Urothelium cell line (cell line): ENCODE measurements at places on chromosomes 11 and 22.

GRCh38 chr11:58676563-58677135 is 54.2 kb downstream of the CNTF start:
- no peak for DNase-seq

DNA sequence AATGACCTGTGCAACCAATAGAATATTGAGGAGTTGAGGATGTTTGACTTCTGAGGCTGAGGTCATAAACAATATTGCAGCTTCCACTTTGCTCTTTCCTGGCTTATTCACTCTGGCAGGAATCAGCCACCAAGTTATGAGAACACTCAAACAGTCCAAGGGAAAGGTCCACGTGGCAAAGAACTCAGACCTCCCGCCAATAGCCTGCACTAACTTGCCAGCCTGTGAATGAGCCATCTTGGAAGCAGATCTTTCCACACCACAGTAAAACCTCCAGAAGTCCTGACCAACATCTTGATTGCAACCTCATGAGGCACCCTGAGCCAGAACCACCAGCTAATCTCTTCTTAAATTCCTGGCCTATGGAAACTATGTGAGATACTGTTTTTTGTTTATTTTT is 22.7 kb upstream of the PICALM start:
- DNase-seq: no peak

- DNase-seq: no peak
These were observed 449 bp downstream of the PIDD1 start for GRCh38 chr11:804599-804964.

DNA sequence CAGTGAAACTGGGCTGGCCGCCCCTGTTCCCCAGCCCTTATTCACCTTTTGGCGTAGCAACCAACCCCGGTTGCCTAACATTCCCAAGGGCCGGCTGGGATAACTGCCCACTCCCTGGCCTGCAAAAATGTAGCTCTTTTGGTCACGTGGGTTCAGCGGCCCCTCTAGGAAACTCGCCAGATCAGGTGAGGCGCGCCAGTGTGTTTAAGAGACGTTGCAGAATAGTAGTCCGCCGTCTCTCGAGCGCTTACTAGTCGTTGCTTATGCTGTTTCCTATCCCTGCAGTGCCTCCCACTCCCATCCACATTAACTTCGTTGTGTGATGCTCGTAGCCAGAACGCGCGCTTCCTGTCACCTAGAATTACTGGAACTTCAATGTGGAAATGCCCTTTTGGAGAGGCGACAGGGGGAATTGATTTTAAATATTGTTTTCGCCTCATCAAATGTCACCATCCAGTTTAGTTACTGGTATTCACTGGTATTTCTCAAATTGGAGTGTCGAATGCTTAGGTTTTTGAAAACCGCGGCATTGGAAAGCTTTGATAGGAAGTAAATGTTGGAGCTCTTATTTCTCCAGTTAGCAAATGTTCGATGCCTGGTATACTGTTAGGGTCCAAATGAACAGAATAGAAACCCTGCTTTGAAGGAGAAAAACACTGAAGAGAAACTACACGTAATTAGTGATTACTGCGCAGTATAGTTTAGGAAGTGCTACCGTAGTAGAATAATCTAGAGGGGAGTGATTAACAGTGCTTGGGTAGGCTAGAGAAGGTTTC is 823 bp downstream of the CEP57 start:
- peak; percentile 46 for DNase-seq

DNA sequence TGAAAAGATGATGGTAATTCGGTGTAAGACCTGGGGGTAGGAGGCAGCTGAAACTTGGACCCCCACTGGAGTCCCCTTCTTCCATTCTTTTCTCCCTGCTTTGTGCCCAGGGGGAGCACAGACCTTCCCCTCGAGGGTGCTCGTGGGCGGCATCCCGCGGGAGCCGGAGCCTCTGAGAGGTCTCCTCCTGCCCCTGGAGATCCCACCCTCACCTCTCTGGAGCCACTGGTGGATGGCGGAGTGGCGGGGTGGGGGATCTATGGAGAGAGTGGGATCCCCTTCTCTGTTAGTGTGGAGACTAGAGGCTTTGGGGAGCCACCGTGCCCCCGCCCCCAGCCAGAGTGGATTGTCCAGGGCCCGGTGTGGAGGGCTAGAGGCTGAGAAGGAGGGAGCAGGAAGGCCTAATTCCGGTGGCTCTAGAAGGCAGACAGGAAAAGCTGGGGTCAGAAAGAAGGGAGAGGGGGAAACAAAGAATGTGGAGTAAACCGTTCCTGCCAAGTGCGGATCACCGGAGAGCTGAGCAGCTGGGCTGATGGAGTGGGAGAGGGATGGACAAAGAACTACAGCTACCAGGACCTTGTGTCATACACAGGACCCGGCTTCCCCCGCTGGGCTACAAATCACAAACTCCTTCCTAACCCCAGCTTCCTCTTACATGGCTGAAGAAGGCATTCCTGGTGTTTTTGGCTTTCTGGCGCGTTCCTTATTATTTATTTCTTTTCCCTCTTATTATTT is 41.9 kb downstream of the KCNJ1 start:
- no peak for DNase-seq

DNA sequence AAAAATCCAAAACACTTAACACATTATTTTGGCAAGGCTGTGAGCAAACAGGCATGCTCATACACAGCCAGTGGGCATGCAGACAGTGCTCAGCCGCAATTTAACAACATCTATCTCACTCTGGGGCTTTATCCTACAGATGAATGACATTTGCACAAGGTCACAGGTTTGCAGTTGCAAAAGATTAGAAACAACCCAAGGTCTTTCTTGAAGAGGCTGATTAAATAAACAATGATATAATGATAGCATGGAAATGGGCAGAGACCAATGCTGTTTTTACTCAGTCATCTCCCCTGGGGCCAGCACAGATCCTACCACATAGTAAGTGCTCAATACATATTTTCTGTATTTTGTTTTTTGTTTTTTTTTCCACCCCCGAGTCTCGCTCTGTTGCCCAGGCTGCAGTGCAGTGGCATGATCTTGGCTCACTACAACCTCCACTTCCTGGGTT is 9.4 kb downstream of the A4GALT start:
- DNase-seq: no peak

DNA sequence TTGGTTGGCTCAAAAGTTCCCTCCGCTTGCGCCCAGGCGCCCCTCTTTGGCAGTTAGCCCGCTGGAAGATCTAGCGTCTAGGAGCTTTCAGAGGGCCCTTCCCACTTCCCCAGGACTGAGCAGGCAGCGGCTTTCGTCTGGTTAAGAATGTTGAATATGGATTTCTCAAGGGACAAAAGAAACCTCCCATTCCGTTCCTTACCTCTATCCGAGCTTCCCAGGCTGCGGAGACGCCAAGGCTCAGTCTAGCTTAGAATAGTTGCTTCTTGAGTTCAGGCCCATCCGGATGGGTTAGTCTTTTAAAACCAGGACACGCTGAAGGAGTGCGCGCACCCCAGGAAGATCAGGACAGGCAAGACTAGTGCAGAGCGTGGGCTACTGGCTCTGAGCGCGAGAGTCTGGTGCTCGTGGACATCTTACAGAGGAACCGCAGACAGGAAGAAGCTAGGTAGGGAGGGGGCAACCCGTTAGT is 1.6 kb downstream of the NELL1 start:
- no peak for DNase-seq

DNA sequence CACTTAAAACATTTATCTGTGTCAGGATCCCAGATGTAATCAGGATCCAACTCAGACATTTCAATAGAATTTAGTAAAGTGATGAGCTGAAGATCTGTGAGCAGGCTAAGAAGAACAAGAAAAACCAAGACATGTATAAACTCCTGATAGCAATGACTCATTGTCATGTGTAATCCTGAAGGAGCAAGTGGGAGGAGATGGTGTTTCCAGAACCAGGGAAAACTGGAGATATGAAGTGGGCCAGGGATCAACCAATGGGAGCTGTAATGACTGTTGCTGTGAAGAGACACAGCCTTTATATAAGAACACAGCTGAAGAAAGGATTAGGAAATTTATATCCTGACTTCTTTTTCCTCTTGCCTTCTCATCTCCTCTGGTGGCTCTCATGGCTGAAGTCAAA is 682.5 kb upstream of the ARHGAP42 start:
- DNase-seq: peak; percentile 4
